ENCODE measurements at places on chromosomes 4 and X.
A peak's percentile ranks its signal among the peaks of the same experiment; 100 is the strongest.

GRCh38 chrX:103362474-103362873, 6.2 kb downstream of the TCEAL9 start:
- DNase-seq, result no peak

- peak; percentile 78 for DNase-seq
Measured at GRCh38 chr4:8419222-8420041, 21.1 kb downstream of the ACOX3 start.

DNA sequence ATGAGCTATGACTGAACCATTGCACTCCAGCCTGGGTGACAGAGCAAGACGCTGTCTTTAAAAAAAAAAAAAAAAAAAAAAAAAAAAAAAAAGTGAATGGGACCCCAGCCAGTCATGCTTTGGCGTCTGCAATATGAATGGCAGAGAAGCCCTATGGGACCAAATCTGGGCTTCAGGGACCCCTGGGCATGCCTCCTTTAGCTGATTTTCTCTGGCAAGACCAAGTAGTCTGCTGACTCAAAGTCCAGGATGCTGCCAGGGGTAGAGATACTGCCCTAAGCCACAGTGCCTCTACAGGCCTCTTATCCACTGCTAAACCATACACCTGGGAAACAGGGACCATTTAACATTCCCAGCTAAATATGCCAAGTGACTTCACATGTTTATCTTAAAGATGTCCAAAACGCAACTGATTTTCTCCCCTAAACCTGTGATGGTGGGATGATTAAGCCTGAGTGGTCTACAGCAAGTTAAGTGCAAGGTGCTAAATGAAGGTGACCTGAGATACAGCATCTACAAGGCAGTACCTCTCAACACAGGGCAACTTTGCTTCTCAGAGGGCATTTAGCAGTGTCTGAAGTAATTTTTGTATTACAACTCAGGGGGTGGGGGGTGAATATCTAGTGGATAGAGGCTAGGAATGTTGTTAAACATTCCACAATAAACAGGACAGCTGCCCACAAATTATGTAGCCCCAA, 5.8 kb downstream of the RPS4X start:
- no peak for DNase-seq

DNA sequence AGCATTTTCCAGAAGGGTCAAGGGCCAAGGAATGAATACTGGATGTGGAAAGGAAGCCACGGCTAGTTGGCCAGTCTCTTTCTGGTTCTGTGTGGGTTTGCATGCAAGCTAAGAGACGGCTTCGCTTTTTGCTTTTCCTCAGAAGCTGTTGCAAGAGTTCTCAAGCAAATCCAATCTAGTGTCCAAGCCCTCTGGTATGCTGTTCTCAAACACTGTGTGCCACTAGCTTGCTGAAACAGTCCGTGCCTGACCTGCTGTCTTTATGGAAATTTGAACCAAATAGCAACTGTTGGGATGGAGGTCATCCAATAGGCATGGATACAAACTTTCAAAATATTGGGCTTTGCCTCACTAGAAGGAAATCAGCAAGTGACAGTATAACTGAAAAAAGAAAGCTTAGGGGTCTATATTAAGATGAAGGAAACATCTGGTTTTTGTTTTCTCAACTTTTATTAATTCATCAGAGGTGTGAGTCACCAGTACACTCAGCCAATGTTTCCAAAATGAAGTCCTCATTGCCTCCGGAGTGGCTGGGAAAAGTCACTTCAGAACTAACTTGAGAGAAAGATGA, 70.5 kb downstream of the SLC9A6 start:
- DNase-seq, result no peak

All from activated naive CD4-positive, alpha-beta T cell treated with Interleukin-2 at 50 U/mL for 16 hours (primary cell).